ENCODE measurements at places on chromosomes 7 and 10.

DNA sequence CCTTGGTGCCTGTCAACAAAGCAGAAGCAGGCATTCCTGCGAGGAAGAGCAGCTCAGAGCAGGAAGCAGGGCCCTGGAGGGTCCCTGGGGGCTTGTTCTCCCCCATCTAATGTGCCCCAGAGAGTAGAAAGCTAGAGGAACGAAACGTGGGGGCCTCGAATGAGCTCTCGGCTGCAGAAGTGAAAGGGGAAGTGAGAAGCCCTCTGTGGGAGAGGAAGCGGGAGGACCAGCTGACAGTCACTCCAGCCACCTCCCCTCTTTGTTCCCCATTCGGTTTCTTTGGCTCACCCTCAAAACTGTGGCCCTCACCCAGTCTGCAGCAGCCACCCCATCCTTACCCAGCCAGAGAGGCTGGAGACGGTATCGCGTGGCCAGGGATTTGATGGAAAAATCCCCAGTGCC is 25.0 kb downstream of the C10orf105 start:
- DNase-seq: no peak

GRCh38 chr10:120260456-120260855 is 196.6 kb upstream of the PLPP4 start:
- no peak for DNase-seq

- DNase-seq: no peak
These were observed 420.4 kb downstream of the SDK1 start for GRCh38 chr7:3721422-3721821.

DNA sequence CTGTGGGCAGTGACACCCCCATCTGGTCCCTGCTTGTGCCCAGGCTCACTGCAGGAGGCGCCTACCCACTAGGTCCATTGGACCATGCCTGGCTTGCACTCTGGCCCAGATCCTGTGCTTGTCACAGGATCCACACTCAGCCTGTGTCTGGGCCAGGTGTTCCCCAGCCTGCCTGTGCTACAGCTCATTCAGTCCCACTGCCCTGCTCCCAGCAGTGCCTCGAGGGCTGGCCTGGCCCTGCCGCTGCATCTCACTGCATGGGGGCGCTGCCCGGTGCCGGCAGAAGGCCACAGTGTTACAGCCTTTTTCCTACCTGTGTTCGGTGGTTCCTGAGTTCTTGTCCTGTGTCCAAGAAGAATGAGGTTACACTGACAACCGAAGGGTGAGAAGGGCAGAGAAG is 21.3 kb downstream of the SDHAF3 start:
- DNase-seq: no peak

DNA sequence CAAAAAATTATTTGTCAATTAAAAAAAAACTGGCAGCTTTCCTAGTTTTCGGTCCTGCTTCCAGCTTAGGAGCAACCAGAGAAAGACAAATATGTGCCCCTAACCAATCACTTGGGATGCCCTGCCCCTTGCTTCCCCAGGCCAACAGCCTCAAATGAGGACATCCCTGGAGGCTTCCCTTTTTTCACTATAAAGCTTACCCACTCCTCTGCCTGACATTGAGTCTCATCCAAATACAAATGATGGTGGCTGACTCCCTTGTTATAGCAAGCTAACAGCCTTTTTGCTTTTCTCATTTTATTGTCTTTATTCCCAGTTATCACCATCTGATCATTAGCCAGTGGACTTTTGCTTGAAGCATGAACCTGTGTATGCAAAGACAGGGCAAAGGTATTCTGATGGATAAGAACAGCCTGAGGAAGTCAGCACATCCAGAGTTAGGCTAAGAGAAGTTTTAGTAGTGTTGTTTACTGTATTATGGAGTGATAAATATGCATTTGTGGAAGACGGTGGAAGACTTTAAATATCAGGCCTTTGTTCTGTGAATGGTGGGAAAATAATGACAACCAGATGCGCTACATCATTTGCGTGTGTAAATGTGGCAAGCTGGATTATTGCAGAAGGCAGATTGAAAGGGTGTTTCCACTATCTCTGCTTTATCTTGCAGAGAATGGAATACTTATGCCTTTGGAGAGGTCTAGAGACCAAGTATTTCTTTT is 1.7 kb upstream of the CCM2 start:
- no peak for DNase-seq

- DNase-seq: no peak
These were observed 91.1 kb upstream of the DNAJB12 start for GRCh38 chr10:72445851-72446250.

GRCh38 chr10:129193148-129193547 is 273.9 kb upstream of the MGMT start:
- DNase-seq: no peak

DNA sequence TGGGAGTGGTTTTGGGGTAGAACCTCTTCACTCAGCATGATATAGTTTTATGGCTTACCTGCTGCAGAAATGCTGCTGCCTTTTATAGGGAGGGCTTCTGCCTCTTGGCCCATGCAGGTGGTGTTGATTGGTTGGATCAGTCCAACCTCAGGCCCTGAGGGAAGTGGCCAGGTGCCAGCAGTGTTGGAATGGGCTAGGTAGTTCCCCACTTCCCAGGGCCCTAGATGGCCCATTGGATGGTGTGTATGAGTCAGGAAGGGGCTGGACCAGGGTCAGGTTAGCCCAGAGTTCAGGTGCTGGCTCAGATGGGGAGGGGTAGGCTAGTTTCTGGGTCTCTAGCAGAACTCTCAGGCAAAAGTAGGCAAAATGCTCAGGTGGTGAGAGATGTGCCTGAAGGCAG is 455.5 kb downstream of the CCSER2 start:
- no peak for DNase-seq

- no peak for DNase-seq
These were observed 52.5 kb upstream of the VOPP1 start for GRCh38 chr7:55624813-55625212.

GRCh38 chr7:113204415-113204814 is 86.1 kb upstream of the SMIM30 start:
- no peak for DNase-seq

DNA sequence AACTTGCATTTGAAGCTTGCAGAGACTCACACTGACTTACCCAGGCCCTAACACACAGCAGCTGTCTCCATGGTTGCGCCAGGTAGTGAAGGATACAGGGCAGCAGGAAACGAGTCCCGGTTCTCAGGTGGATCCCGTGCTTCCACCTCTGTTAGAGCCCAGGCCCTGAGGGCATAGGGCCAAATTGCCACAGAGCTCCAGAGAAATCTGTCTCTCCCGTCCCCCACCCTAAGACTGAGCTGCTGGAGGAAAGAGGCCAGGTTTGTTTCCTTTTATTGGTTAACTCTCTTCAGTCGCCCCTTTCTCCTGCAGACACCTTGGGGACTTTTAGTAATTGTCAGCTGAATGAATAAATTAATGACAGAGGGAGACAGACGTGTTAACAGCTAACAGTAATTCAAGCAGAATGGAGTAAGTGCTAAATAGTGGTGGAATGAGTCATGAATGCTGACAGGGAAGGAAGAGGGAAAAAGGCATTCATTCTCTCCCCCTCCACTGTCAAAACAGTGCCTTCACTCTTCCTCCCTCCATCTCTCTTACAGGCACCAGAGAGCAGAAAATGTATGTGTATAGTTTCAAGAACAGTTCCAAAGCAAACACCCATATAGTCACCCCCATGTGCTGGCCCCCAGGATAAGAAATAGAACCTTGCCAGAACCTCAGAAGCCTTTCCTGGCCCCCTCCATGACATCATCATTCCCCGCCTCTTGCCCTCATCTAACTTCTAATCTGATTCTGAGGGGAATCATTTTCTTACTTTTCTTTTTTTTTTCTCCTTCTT is 16.8 kb upstream of the DLG5 start:
- DNase-seq: no peak

GRCh38 chr7:158849768-158850544 is 6.4 kb upstream of the DYNC2I1 start:
- no peak for DNase-seq

DNA sequence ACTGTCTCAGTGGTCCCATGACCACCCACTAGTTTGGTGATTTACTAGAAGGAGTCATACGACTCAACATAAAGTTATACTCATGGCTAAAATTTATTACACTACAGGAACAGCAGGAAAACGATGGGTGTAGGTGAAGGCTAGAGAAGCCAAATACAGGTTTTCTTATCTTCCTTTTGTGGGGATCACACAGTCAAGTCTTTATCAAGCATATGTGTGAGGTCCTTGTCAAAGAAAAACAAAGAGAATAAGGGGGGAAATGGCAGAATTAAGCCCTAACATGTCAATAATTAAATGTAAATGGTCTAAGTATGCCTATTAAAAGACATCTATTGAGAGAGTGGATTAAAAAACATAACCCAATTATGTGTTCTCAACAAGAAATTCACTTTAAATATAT is 47.8 kb upstream of the UBN2 start:
- no peak for DNase-seq

- DNase-seq: peak; percentile 38
These were observed 120.0 kb upstream of the PLPP4 start for GRCh38 chr10:120336911-120337540.

- no peak for DNase-seq
These were observed 40.4 kb downstream of the AFAP1L2 start for GRCh38 chr10:114363745-114364454.

DNA sequence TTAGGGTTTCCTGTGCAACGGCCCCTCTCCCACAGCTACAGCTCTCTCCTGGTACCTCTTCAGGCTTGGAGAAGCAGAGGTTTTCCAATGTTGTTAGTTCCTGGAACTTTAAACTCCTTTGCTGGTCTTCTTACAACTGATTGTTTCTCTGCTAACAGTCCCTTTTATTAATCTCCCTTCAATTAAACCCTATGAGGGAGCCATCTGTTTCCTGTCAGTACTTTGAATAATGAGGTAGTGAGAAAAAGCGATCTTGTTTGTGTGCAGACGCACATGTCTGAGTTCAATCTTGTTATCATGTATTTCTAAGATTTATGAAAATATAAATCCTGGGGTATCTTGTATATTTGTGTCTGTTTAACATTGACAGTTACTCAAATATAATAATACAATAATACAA is 102.4 kb downstream of the MDFIC start:
- no peak for DNase-seq

GRCh38 chr10:1739751-1740150 is 2.4 kb upstream of the ADARB2 start:
- no peak for DNase-seq

- DNase-seq: no peak
These were observed 1.3 kb upstream of the CDK14 start for GRCh38 chr7:90594751-90595317.

DNA sequence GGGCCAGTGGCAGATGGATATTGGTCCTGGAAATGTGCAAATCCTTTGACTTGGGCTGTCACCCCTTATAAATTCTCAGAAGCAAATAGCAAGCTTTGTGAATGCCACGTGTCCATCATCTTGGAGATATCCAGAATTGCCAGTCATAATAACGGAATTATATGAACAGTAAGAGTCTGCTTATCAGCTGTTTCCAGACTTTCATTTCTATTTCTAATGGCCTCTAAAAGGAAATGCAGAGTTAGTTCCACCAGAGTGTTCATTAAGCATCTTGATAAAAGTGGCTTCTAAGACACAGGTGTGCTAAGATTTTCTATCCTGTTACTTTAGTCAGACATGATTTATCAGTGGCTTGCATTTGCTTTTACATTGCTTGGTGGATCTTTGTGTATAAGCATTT is 87.4 kb downstream of the RAMP3 start:
- no peak for DNase-seq
